SJSA1 (cell line): ENCODE measurements at places on chromosomes 13 and 19. TPM values are rescaled to one million over a fixed set of nuclear protein-coding genes. Genes with fewer than 3 reads are reported as not detected.

GRCh38 chr19:18353378-18354005, 13.1 kb downstream of the PGPEP1 start:
- no peak for DNase-seq
- no peaks in the 10 kb centered on the region for H3K4me1 ChIP-seq
- no peak overlapping the region for H3K4me3 ChIP-seq
- H3K27ac ChIP-seq: no peak overlapping the region
- peaks cover 13% of the 10 kb centered on the region for H3K36me3 ChIP-seq

Gene ZNF180
- total RNA-seq: 16.4 and 17.7 TPM in 2 replicates

- no peak overlapping the region for H3K4me3 ChIP-seq
- no peaks in the 10 kb centered on the region for H3K36me3 ChIP-seq
- no peak overlapping the region for H3K27ac ChIP-seq
- H3K4me1 ChIP-seq: no peaks in the 10 kb centered on the region
- no peak for DNase-seq
Observed at GRCh38 chr19:37304190-37304883, 66.6 kb upstream of the ZNF527 start.

DNA sequence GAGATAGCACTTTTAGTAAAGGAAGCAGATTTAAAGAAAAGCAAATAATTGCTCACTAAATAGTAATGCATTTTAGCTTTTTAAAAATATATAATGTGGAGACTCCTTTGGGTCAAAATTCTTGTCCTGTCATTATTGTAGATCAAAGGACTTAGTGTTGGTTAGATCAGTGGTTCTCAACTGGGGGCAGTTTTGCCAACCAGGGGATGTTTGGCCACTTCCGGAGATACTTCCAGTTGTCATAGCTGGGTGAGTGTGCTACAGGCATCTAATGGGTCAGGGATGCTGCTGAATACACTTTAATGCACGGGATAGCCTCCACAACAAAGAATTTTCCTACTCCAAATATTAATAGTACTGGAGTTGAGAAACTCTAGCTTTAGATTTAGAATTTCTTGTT, 126.8 kb downstream of the LMO7 start:
- H3K4me3 ChIP-seq: no peak overlapping the region
- H3K36me3 ChIP-seq: peaks cover 10% of the 10 kb centered on the region; the same call in 1 of the 2 replicates
- no peak for DNase-seq
- peaks cover 18% of the 10 kb centered on the region for H3K4me1 ChIP-seq

GRCh38 chr19:29702161-29702962, 12.7 kb downstream of the C19orf12 start:
- H3K27me3 ChIP-seq: no peaks in the 10 kb centered on the region
- no peak for DNase-seq
- H3K4me1 ChIP-seq: no peaks in the 10 kb centered on the region
- H3K4me3 ChIP-seq: no peak overlapping the region
- no peak overlapping the region for H3K27ac ChIP-seq

GRCh38 chr13:109163037-109163379, 533.6 kb downstream of the MYO16 start:
- H3K27me3 ChIP-seq: no peaks in the 10 kb centered on the region
- H3K36me3 ChIP-seq: no peaks in the 10 kb centered on the region
- DNase-seq: peak; percentile 80
- H3K27ac ChIP-seq: no peak overlapping the region
- H3K4me1 ChIP-seq: peaks cover 11% of the 10 kb centered on the region
